ENCODE measurements at places on chromosomes 3 and 15.

DNA sequence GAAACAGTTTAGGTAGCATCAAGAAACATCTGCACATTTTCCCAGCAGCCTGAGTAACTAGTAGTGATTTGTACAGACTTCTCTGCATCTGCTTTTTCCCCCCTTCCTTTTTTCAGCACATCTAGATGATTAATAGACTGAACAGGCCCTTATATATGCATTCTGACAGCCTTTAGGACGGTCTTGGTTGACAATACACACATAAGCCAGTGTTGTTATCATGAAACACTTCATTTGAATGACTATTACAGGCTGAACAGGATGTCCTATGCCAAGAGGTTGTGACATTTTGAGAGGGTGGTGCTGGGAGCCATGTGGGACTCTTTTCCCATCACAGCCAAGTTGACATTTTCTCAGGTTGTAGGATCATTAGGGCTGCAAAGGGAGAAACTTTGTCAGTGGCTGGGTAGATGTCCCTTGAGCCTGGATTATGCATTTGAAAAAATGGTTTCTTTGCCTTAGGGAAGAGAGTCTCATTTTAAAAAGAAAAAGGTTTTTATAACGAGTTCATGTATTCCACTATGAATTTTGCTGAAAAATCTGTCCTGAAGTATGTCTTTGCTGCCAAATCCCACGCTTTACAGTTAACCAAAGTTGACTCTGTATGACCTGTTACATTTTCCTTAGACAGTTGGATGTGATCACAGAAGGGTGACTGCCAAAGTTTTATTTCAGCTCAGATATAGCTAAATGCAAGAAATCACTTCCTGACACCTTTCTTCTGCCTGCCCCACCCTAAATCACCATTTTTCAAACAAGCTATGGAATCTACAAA is 73.7 kb downstream of the FILIP1L start:
- peaks cover 9% of the 10 kb centered on the region for H3K36me3 ChIP-seq
- H3K4me1 ChIP-seq: peaks cover 48% of the 10 kb centered on the region

DNA sequence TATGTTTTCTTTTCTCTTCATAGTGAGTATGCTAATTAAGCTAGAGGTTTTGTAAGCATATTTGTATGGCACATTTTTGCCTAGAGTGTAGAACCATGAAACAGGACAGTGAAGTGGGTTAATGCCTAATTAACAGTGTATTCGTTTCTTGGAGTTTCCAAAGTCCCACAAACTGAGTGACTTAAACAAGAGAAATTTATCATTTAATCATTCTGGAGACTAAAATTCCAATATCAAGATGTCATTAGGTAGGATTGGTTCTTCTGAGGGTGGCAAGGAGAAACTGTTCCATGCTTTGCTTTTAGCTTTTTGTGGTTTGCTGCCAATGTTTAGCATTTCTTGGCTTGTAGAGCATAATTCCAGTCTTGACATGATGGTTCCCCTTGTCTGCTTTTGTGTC is 734.2 kb downstream of the NAALADL2 start:
- no peak overlapping the region for H3K27ac ChIP-seq
- H3K27me3 ChIP-seq: no peaks in the 10 kb centered on the region
- no peaks in the 10 kb centered on the region for H3K4me1 ChIP-seq
- no peak overlapping the region for H3K4me3 ChIP-seq
- no peaks in the 10 kb centered on the region for H3K36me3 ChIP-seq

DNA sequence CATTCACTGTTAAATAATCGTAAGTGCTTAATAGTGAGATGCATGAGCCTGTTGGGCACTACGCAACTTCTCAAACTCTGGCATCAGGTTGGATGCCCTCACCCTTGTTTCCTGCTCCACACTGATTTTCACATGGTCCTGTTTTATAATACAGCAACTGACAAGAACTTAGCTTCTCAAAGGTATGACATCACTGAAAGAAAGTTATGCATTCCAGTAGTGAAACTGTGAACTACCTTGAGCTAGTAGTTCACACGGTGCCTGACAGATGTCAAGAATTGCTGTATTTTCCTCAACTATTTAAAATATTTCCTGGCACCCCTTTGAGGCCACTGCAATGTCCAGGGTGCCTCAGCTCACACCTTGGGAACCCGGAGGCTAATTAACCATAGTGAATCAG is 327.5 kb downstream of the RORA start:
- no peak overlapping the region for H3K27ac ChIP-seq
- no peaks in the 10 kb centered on the region for H3K36me3 ChIP-seq
- no peaks in the 10 kb centered on the region for H3K27me3 ChIP-seq
- ATAC-seq: peak; percentile 59
- H3K4me3 ChIP-seq: no peak overlapping the region
- peaks cover 24% of the 10 kb centered on the region for H3K4me1 ChIP-seq

- ATAC-seq: no peak
- no peak overlapping the region for H3K4me3 ChIP-seq
- H3K36me3 ChIP-seq: no peaks in the 10 kb centered on the region
- peaks cover 90% of the 10 kb centered on the region for H3K27me3 ChIP-seq
- H3K4me1 ChIP-seq: no peaks in the 10 kb centered on the region
Measured at GRCh38 chr3:147385059-147386012, 21.0 kb downstream of the ZIC4 start.

- no peak overlapping the region for H3K4me3 ChIP-seq
- no peak overlapping the region for H3K27ac ChIP-seq
- no peaks in the 10 kb centered on the region for H3K27me3 ChIP-seq
- H3K4me1 ChIP-seq: peaks cover 4% of the 10 kb centered on the region
Measured at GRCh38 chr3:139588450-139588849, 48.9 kb upstream of the RBP1 start.

- H3K36me3 ChIP-seq: no peaks in the 10 kb centered on the region
- H3K27me3 ChIP-seq: no peaks in the 10 kb centered on the region
- H3K4me1 ChIP-seq: no peaks in the 10 kb centered on the region
- H3K4me3 ChIP-seq: no peak overlapping the region
- H3K27ac ChIP-seq: no peak overlapping the region
Measured at GRCh38 chr15:87945246-87945645, 311.3 kb downstream of the NTRK3 start.

DNA sequence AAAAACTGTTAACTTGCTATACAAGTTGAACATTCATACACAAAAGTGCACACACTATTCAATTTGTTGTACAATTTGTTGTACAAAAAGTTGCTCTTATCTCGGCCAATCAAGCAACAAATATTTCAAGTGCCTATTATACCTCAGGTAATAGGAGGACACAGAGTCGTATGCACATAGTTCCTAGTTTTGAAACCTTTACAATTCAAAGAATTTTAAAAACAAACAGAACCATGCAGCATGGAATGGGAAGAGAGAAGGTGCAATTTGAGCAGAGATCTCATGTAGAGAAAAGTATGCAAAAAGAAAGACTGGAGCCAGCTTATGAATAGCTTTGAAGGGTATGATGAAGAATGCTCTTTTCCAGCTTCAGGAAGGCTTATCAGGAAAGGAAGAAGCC is 46.5 kb upstream of the ARPP19 start:
- no peak overlapping the region for H3K4me3 ChIP-seq
- ATAC-seq: no peak
- H3K4me1 ChIP-seq: no peaks in the 10 kb centered on the region
- H3K36me3 ChIP-seq: peaks cover 17% of the 10 kb centered on the region
- no peak overlapping the region for H3K27ac ChIP-seq
- no peaks in the 10 kb centered on the region for H3K27me3 ChIP-seq

DNA sequence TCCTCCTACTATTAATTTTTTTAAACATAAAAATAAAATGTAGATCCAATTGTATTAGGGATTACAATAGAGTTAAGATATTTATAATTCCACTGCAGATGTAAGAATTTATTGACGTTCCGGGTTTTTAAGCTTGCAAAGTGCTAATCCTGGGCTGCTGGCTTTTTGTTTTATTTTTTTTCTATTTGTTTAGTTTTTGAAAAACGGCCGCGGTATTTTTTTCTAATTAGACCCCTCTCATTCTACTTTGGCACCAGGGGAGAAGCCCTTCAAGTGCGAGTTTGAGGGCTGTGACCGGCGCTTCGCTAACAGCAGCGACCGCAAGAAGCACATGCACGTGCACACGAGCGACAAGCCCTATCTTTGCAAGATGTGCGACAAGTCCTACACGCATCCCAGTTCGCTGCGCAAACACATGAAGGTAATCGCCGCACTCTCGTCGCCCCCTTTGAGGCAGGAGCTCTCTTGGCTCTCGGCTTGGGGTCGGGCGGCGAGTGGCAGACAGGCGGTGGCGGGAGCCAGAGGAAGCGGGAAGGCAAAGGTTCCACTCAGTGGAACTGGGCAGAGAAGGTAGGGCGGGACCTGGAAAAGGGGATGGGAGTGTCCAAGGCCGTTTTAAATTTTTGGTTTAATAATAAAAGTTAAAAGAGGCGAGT is 3.2 kb downstream of the ZIC1 start:
- H3K36me3 ChIP-seq: peaks cover 18% of the 10 kb centered on the region
- peak overlapping the region; percentile 31 for H3K4me3 ChIP-seq
- no peak overlapping the region for H3K27ac ChIP-seq
- peaks cover 18% of the 10 kb centered on the region for H3K4me1 ChIP-seq
- peaks cover 79% of the 10 kb centered on the region for H3K27me3 ChIP-seq

GRCh38 chr3:29026959-29027358 is 253.9 kb upstream of the RBMS3 start:
- H3K4me1 ChIP-seq: peaks cover 4% of the 10 kb centered on the region
- no peak overlapping the region for H3K4me3 ChIP-seq
- no peaks in the 10 kb centered on the region for H3K27me3 ChIP-seq
- no peak overlapping the region for H3K27ac ChIP-seq

GRCh38 chr15:52527911-52528563 is 643 bp downstream of the MYO5A start:
- ATAC-seq: peak; percentile 2
- H3K36me3 ChIP-seq: peaks cover 6% of the 10 kb centered on the region
- peak overlapping the region; percentile 83 for H3K27ac ChIP-seq
- peaks cover 53% of the 10 kb centered on the region for H3K4me1 ChIP-seq
- H3K4me3 ChIP-seq: peak overlapping the region; percentile 94
- H3K27me3 ChIP-seq: no peaks in the 10 kb centered on the region

- H3K4me1 ChIP-seq: no peaks in the 10 kb centered on the region
- no peaks in the 10 kb centered on the region for H3K36me3 ChIP-seq
- no peak for ATAC-seq
- H3K4me3 ChIP-seq: no peak overlapping the region
- no peak overlapping the region for H3K27ac ChIP-seq
Measured at GRCh38 chr3:43874290-43874689, 183.6 kb downstream of the ABHD5 start.

- H3K4me3 ChIP-seq: no peak overlapping the region
- H3K36me3 ChIP-seq: no peaks in the 10 kb centered on the region
- H3K27ac ChIP-seq: no peak overlapping the region
- no peak for ATAC-seq
Measured at GRCh38 chr3:172844428-172844827, 93.9 kb downstream of the ECT2 start.

DNA sequence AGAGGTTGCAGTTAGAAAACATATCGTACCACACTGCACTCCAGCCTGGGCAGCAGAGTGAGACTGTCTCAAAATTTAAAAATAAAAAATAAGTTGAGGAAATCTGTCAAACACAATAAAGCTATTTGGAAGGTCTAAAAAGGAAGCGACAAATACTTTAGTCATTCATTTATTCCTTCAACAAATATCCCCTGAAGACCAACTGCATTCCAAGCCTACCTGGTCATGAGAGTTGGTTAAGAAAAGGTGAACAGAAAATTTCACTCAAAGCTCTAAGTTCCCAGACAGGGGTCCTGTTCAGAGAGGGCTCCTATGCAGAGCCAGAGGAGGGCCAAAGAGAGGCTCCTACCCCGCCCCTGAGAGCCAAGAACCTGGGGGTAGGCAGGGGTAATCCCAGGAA is 15.4 kb upstream of the PRKAR2A start:
- no peaks in the 10 kb centered on the region for H3K4me1 ChIP-seq
- no peak overlapping the region for H3K4me3 ChIP-seq
- no peak overlapping the region for H3K27ac ChIP-seq
- no peaks in the 10 kb centered on the region for H3K27me3 ChIP-seq
- peaks cover 38% of the 10 kb centered on the region for H3K36me3 ChIP-seq

- H3K27me3 ChIP-seq: no peaks in the 10 kb centered on the region
- H3K36me3 ChIP-seq: peaks cover 5% of the 10 kb centered on the region
- ATAC-seq: no peak
- no peaks in the 10 kb centered on the region for H3K4me1 ChIP-seq
Measured at GRCh38 chr3:104628185-104628789, 738.4 kb upstream of the ALCAM start.

DNA sequence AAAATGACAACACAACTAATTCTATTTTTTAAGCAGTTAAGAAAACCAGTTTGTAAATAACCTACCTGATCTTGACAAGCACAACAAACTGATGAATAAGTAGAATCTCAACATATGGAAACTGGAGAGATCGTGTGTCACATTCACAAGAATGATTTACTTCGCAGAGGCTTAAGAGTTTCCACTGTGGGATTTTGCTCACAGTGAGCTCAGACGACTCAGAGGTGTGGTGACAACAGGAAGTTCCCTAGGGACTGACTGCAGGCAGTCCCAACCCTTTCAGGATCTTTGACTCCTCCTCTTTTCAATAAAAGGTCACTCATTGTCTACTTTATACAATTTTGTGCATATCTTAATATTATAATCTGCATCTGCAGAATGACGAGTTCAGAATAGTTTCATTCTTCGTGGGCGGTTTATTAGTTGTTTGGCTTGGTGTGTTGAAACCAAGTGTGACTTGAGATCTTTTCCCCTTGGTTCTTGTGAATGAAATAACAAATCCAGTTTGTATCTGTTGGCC is at the start of gene LIPH:
LIPH (minus strand) TSS at position 231 of the 520 bp plus-strand sequence; CDS start at position 114, 117 bp downstream.
- no peaks in the 10 kb centered on the region for H3K27me3 ChIP-seq
- H3K36me3 ChIP-seq: no peaks in the 10 kb centered on the region
- ATAC-seq: peak; percentile 75
- H3K4me1 ChIP-seq: peaks cover 10% of the 10 kb centered on the region
- peak within 1 kb of the TSS; percentile 35 for H3K27ac ChIP-seq

DNA sequence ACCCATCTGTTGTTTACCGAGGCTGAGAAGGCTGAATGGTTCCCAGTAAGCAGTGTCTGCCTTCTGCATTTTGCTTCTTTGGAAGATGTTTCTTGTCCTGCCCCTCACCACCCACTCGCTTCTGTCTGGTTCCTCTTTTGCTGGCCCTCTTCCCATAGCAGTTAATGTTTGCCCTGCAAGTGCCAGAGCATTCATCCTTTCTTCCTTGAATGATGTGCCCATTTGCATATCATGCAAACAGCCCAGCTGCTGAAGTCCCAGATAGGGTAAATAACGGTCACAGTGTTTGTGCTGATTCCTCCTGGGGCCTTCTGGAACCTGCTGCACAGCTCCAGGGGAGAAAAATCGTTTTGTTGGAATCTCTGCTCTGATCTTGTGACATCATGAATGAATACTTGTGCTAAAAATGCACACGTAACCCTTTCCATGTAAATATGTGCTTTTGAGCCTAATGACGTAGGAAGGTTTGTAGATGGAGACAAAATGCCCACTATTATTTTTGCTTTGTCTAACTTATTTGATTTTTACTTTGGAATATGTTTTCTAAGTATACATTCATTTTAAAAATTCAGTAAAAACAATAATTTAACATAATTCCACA is 381.0 kb downstream of the SOX2 start:
- no peaks in the 10 kb centered on the region for H3K4me1 ChIP-seq
- ATAC-seq: peak; percentile 48
- no peaks in the 10 kb centered on the region for H3K36me3 ChIP-seq
- H3K4me3 ChIP-seq: no peak overlapping the region
- H3K27me3 ChIP-seq: no peaks in the 10 kb centered on the region

- H3K36me3 ChIP-seq: no peaks in the 10 kb centered on the region
- H3K4me1 ChIP-seq: no peaks in the 10 kb centered on the region
- ATAC-seq: no peak
- no peak overlapping the region for H3K27ac ChIP-seq
Measured at GRCh38 chr15:36256404-36256807, 323.0 kb upstream of the CDIN1 start.

- no peaks in the 10 kb centered on the region for H3K36me3 ChIP-seq
- no peak for ATAC-seq
- no peaks in the 10 kb centered on the region for H3K4me1 ChIP-seq
- no peak overlapping the region for H3K27ac ChIP-seq
Measured at GRCh38 chr3:178238179-178238578, 298.1 kb upstream of the KCNMB2 start.

- peaks cover 66% of the 10 kb centered on the region for H3K4me1 ChIP-seq
- H3K27me3 ChIP-seq: no peaks in the 10 kb centered on the region
- H3K4me3 ChIP-seq: peak overlapping the region; percentile 81
- ATAC-seq: no peak
- H3K36me3 ChIP-seq: peaks cover 6% of the 10 kb centered on the region
Measured at GRCh38 chr15:78978601-78979179, 33.8 kb upstream of the CTSH start.

Measured in stimulated activated memory B cell treated with anti-CD40 and anti-IgM and Interleukin-4, amounts not matched to agents 10 μg/mL and 1 μg/mL and 100 μg/mL, for 72 hours (primary cell).